ENCODE measurements at places on chromosomes 2 and 18. TPM values are rescaled to one million over a fixed set of nuclear protein-coding genes. Genes with fewer than 3 reads are reported as not detected.

The SERPINB10 gene
- total RNA-seq, result not detected

The FBLN7 gene
- total RNA-seq, result 9.8 TPM

The NEB gene
- 1.1 TPM for total RNA-seq

The IL37 gene
- total RNA-seq, result not detected

The SNED1 gene
- total RNA-seq, result 99.9 TPM

The C1GALT1C1L gene
- total RNA-seq, result 0.33 TPM

The KCNG2 gene
- total RNA-seq, result not detected

DNA sequence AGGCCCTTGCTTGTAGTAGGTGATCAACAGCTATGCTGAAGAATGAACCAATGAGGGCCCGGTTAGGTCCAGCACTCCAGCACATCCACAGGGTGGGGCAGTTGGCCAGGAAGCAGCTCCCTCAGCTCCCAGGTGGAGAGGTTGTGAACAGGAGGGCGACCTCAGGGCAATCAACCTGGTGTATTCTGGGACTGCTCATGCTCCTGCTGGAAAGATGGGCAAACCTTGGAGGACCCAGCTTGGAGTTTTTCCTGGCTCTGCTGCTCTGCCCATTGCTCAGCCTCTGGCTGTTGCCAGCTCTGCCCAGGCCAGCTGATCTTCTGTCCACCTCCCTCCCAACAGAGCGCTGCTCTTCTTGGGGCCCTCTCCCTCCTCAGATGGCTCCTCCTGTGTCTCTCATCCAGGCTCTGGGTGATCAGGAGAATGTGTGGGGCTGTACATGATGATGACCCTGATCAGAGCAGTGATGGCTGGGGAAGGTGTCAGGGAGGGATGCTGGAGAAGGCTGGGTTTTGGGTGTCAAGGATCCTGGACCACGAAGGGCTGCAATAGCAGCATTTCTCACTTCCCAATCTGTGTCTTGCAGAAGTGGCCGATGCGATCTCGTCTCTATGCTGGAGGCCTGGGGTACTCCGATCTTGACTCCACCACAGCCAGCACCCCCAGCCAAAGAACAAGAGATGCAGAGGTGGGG is 3.4 kb downstream of the TCF23 start:
- DNase-seq, result no peak

DNA sequence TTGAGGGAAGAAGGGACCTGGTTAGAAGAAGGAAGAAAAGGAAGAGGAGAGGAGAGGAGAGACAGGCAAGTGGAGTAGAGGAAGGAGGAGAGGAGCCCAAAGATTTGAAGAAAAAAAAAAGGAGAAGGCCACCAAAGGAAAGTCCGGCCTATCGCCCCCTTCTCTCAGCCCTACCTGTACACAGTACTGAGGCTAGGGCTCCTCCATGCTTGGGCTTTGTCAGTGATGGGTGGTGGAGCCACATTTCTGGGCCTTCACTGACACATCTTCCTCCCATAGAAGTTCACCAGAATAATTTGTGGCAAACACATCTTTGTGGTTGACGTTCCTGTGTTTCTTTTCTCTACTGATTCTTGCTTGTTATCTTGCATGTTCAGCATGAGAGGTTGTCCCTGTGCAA is 125.4 kb downstream of the DTNA start:
- DNase-seq, result no peak

DNA sequence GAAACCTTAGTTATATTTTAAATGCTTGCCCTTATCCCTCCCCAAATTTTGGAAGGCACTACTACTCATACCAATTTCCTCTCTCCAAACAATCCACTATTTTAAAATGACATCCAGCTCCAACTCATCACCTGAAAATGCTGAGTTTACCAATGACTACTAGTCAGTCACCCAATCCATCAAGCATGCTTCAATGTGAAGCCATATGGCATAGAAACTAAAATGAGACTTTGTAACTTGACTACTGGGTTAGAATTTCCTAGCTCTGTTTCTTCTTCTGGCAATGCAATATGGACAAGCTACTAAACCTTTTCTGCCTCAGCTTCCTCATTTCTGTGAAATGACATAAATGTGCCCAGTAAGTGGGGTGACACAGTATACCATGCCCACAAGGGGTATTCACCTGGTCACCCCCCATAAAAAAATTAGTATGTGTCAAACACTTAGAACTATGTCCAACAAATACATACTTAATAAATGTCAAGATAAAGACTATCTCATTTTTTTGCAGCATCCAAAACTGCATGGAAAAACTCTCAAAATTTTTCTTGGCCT is 10.0 kb upstream of the STPG4 start:
- no peak for DNase-seq

GRCh38 chr2:100936972-100937542 is 65.0 kb upstream of the RPL31 start:
- no peak for DNase-seq

DNA sequence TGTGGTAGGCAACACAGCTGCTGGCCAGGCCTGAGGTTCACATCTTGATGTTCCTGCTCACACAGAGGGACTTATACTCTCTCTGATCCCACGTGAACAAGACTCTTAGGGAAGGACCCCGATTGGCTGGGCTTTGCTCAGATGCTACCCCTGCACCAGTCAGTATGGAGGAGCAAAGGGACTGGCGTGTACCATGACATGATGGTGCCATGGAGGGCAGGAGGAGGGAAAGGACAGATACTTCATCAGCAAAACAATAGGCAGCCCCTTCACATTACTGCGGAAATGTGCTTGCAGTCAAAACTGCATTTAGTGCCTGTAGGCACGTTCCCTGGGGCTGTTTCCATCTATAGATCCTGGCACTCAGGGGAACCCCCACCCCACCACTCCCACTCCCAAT is 42.7 kb downstream of the ZFP36L2 start:
- DNase-seq, result no peak

- no peak for DNase-seq
Observed at GRCh38 chr2:241235859-241236593, 47.5 kb downstream of the ANO7 start.

DNA sequence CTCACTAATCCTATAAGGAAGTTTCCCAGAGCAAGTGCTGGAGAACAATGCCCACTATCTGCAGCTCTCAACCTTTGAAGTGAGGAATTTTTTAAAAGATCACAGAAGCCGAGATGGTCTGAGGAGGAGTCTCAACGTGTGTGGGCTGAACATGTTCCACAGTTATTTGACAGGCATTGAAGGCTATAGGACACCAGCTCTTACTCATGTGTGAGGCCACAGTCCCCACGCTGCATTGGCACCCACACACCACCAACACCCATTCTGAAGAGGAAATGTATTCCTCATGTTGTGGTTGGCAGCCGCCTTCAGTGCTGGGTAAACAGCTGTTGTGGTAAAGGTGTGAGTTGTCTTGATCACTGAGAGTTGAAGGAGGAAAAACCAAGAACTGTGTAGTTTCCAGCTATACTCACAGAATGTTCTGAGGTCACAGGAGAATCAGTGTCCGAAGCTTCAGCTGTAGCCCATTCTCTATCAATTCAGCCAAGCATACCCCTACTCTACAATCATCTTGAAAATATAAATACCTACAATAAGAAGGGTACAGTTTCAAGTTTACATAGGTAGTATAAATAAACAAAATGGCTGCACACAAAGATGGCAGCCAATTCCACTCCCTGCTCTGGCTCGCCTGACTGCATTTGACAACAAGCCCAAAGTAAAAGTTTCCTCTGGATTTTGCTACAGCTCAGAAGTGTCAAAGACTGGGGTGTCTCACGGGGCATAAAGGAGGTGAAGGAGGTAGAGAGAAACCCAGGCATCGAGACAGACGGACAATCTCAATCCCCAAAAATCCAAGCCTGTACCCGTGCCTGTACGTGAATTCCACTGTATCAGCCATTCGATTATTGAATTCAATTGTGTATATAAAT is 12.1 kb downstream of the CD226 start:
- peak; percentile 83 for DNase-seq

DNA sequence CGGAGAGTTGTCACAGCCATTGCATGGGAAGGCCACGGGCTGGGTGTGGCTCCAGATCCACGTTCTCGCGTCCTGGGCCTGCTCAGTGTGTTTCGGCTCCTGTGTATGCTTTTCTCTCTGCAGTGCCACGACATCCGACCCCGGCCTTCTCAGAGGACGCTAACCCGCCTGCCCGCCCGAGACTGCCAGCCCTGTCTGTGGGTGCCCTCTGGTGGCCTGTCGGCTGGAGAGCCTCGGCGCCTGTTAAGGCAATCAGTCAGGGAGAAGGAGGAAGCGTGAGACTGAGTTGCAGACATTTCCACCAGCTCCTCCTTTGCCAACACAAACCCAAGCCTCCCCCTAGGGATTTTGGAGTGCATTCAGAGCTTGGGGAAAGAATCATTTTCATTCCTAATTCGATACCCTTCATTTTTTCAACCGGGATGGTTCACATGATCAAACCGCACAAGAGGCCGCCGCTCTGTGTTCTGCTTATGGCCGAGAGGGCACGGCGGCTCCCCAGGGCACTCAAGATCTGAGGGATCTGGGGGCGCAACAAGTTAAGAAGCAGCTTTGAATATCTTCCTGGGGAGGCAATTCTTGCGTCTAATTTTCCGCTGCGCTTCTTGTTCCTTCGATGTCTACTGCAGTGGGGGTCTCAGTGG is 37.5 kb upstream of the ZBTB7C start:
- peak; percentile 57 for DNase-seq

GRCh38 chr18:31901063-31901462 is 41.9 kb downstream of the TRAPPC8 start:
- DNase-seq, result no peak

DNA sequence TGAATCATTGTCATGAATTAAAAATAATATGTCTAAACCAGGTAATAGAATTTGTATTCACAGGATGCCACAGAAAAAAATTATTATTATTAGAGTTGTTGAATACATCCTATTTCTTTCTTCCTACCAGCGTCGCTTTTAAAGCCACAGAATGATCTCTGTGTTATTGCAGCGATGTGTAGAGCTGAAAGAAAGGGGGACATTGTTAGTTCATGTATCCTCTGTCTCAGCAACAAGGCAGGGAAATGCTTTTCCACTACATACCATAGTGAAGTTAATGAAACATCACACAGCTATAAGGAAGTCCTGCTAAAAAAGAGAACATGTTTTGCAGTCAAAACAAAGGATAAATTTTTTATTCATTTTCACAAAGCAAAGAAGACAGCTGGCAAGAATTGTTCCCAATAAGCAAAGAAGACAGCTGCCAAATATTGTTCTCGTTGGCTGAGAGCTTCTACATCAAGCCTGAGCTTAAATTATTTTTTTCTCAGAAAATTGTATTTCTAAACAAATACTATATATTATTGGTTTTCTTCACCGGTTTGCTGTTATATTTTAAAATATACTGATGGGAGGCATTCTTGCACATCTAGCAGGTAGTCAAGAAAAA is 1234.4 kb downstream of the SUCLG1 start:
- no peak for DNase-seq

DNA sequence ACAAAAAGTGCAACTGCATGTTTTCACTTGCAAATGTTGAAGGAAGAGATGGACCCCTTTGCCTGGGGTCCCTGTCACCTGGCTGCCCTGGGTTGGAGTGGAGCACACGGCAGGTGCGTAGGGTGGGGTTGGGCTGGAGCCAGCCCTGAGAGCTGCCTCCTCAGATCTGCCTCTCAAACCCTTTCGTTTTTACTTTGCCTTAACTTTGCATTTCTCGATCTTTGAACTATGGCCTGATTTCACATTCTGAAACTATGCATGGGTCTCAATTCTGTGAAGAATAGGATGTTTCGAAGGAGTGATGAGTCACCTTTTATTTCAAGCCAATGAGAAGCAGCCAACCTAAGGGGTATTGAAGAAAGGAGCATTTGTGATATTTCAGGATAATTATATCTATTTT is 132.8 kb downstream of the ACOXL start:
- DNase-seq, result no peak

- DNase-seq, result no peak
Observed at GRCh38 chr18:49285627-49286026, 174.8 kb downstream of the DYM start.
